ENCODE measurements at places on chromosomes 5 and 9. TPM values are rescaled to one million over a fixed set of nuclear protein-coding genes. Genes with fewer than 3 reads are reported as not detected.

- H3K4me1 ChIP-seq = no peaks in the 10 kb centered on the region
- H3K4me3 ChIP-seq = no peak overlapping the region
- no peaks in the 10 kb centered on the region for H3K27me3 ChIP-seq
- H3K27ac ChIP-seq = no peak overlapping the region
- no peak for DNase-seq
Measured at GRCh38 chr5:121533814-121534213, 317.9 kb upstream of the FTMT start.

Gene SPAG8
- total RNA-seq = 1.3 TPM

Gene IFNA13
- total RNA-seq = not detected

Gene TPRN
- 8.5 TPM for total RNA-seq

All from breast epithelium (tissue), 4 donors.